ENCODE measurements at places on chromosomes 5 and 9. TPM values are rescaled to one million over a fixed set of nuclear protein-coding genes. Genes with fewer than 3 reads are reported as not detected.
A peak's percentile ranks its signal among the peaks of the same experiment; 100 is the strongest.

DNA sequence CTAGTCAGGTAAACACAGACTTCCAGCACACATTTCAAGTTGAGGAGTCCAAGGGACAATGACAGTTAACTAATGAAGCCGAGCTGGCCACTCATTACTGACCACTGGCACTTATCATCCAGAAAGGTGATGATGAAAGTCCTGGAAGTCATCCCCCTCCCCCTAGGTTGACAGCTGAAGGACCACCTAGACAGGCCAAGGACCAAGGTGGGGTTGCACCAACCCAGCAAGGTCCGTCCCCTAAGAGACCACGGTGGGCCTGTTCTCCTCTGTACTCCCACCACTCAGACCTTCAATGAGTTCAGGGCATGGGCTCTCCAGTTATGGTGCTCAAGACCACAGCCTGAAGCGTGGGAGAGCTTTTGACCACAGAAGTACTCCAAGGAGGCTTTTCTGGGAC lies 13.2 kb downstream of the P4HA2 start:
- DNase-seq = no peak
- H3K27me3 ChIP-seq = no peaks in the 10 kb centered on the region
- H3K27ac ChIP-seq = peak overlapping the region; percentile 95
- H3K4me1 ChIP-seq = peaks cover 7% of the 10 kb centered on the region
- H3K36me3 ChIP-seq = no peaks in the 10 kb centered on the region
- no peak overlapping the region for H3K4me3 ChIP-seq

DNA sequence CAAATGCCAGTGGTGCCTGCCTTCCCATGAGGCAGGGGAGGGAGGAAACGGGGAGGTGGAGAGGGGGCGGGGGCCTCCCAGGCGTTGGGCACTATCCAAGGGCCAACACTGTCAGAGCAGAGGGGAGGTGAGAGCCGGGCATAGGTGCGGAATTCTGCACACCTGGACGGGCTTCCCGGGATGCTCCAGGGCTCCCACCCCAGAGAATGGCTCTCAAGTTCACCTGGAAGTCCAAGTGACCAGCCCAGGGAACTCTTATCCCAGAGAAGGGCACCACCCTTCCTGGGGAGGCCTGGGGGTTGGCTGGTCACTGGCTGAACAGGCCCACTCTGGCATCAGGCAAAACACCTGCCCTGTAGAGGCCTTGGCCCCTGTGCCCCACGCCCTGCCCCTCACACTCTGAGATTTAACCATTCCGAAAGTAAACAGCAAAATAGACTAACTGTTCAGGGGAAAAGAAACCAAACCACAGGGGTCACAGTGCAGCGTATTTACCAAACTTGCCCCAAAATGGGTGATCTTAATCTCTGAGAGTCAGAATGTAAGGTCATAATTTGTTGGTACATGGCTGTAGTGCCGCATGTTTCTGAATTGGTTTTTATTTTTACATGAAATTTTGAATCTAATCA lies 2.7 kb downstream of the CSF2 start:
- peak; percentile 66 for DNase-seq
- no peaks in the 10 kb centered on the region for H3K36me3 ChIP-seq
- H3K27ac ChIP-seq = no peak overlapping the region
- no peak overlapping the region for H3K4me3 ChIP-seq

DNA sequence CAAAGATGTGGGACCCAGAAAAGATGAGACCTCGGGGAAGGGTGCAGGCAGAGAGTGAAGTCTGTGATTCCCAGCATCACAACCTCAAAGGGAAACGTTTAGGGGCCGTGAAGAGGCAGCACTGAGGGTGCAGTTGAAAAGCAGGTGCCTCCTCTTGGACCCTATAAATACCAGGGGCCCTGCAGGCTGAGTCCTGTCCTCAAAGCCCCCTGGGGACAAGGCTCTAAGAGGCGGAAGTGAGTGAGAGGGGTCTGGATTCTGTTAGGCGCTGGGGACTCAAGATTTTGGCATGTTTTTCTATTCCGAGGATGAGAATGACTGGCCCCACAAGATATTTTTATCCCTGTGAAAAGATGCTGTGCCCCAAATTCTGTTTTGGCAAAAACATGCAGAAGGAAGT lies 107.8 kb downstream of the THBS4 start:
- H3K27ac ChIP-seq = no peak overlapping the region
- H3K4me3 ChIP-seq = no peak overlapping the region
- H3K4me1 ChIP-seq = no peaks in the 10 kb centered on the region
- DNase-seq = no peak
- no peaks in the 10 kb centered on the region for H3K36me3 ChIP-seq
- H3K27me3 ChIP-seq = no peaks in the 10 kb centered on the region

DDX4 gene
- not detected for total RNA-seq

- no peaks in the 10 kb centered on the region for H3K36me3 ChIP-seq
- no peak overlapping the region for H3K27ac ChIP-seq
- H3K4me1 ChIP-seq = peaks cover 5% of the 10 kb centered on the region
- no peak for DNase-seq
- no peaks in the 10 kb centered on the region for H3K27me3 ChIP-seq
Measured at GRCh38 chr5:143174714-143175398, 228.6 kb downstream of the NR3C1 start.

GRCh38 chr5:154084062-154084639 lies 45.4 kb downstream of the MFAP3 start:
- no peak overlapping the region for H3K27ac ChIP-seq
- H3K27me3 ChIP-seq = no peaks in the 10 kb centered on the region
- H3K4me3 ChIP-seq = no peak overlapping the region
- DNase-seq = no peak
- no peaks in the 10 kb centered on the region for H3K4me1 ChIP-seq

DNA sequence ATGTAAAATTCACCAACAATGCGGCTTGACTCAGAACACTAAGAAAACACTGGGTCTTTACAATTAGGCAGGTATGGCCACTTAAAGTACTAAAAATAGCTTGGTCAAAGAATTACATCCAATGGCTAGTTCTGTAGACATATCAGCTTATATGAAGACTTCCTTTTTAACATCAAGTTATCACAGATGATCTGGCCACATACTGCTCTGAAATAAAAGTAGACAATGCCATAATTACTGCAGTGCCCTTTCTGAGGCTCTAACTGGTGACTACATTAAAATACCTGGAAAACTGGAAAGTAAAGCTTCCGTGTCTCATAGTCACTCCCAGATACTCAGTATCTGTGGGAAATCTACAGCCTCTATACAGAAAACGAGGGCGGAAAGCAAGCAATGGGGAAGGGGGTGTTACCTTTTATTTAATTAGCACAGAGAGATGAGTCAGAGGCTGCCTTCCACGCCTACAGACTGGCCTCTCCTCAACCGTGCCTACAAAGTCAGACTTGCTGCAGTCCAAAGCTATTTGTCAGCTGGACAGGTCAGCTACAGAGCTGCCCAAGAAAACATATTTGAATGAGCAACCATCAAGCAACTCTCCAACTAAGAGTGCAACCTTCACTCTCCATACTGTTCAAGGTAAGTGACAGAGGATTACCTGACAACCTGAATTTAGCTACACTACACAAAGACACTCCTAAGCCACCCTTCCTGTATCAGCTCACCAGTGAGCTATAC lies 8.7 kb downstream of the SERINC5 start:
- peaks cover 2% of the 10 kb centered on the region for H3K36me3 ChIP-seq
- H3K4me3 ChIP-seq = no peak overlapping the region
- DNase-seq = peak; percentile 79
- H3K27me3 ChIP-seq = no peaks in the 10 kb centered on the region
- no peak overlapping the region for H3K27ac ChIP-seq

DNA sequence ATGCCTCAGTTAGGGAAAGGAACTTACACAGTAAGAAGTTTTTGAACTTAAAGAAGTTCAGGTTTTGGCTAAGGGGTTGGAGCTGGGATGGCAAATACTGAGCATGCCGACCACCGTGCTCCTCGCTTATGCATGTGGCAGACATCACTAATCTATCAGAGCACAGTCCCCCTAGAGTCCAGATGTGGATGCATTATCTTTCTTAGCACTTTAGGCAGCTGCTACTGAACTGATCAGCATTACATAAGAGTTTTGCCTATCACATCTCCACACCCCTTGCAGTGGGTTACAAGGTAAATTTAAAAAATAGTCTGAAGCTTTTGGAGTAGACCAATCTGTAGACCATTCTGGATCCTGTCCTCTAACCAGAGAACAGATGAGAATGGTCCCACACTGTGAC lies 22.4 kb downstream of the MACIR start:
- no peaks in the 10 kb centered on the region for H3K27me3 ChIP-seq
- no peak overlapping the region for H3K27ac ChIP-seq
- no peak overlapping the region for H3K4me3 ChIP-seq
- H3K4me1 ChIP-seq = no peaks in the 10 kb centered on the region

GRCh38 chr5:169161022-169161680 lies 139.8 kb downstream of the SLIT3 start:
- H3K36me3 ChIP-seq = no peaks in the 10 kb centered on the region
- peaks cover 3% of the 10 kb centered on the region for H3K4me1 ChIP-seq
- peak; percentile 89 for DNase-seq
- peak overlapping the region; percentile 71 for H3K27ac ChIP-seq
- H3K27me3 ChIP-seq = no peaks in the 10 kb centered on the region

- no peaks in the 10 kb centered on the region for H3K27me3 ChIP-seq
- no peak overlapping the region for H3K27ac ChIP-seq
- no peak overlapping the region for H3K4me3 ChIP-seq
- no peaks in the 10 kb centered on the region for H3K36me3 ChIP-seq
- peaks cover 2% of the 10 kb centered on the region for H3K4me1 ChIP-seq
Measured at GRCh38 chr5:37896159-37896558, 56.3 kb upstream of the GDNF start.

DNA sequence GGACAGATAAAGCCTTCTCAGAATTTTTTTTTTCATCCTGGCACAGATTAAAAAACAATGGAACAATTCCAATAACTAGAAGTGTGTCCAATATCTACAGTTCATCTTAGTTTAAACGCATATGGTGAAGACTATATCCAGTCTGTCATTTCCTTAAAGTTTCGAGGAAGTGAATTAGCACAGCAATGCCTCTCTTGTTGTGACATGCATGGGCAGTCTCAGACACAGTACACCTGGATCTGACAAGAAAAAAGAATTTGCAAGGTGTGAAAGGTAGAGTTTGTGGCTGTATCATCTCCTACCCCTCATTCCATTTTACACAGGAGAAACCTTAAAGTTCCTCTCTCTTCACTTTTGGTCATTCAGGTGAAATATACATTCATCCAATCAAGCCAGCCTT lies 100.6 kb upstream of the ADAMTS19 start:
- no peaks in the 10 kb centered on the region for H3K4me1 ChIP-seq
- no peak overlapping the region for H3K27ac ChIP-seq
- no peaks in the 10 kb centered on the region for H3K36me3 ChIP-seq
- H3K4me3 ChIP-seq = no peak overlapping the region
- H3K27me3 ChIP-seq = no peaks in the 10 kb centered on the region

DNA sequence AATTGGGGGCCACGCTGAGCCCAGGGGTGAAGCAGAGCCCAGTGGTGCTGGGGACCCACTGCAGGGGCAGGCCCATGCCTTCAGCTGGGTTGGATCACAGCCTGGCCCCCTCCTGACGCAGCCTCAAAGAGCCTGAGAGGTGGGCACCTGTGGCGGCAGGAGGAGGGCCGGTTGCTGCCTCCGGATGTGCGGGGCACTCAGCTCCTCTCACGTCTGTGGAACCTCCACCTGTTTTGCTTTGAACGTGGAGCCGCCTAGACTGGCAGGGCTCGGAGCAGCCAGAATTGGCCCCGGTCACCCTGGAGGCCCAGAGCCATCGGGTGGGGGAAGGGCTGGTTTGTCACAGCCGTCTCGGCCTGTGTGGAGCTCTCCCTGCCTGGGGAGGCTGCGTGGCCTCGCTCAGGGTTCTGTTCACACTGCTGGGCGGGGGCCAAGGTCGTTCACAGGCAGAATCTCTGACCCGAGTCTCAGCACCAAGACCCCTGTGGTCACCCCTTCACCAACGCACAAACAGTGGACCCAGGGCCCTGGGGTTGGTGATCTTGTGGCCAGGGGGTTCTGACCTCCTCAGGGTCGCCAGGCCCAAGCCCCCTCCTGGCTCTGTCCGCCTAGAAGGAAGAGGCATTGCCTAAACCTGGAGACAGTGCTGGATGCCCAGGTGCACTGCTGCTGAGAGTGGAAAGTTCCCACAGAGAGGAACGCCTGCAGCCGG lies 9.2 kb upstream of the SLC9A3 start:
- H3K27me3 ChIP-seq = no peaks in the 10 kb centered on the region
- peak; percentile 42 for DNase-seq
- H3K27ac ChIP-seq = no peak overlapping the region
- H3K36me3 ChIP-seq = no peaks in the 10 kb centered on the region
- no peak overlapping the region for H3K4me3 ChIP-seq
- no peaks in the 10 kb centered on the region for H3K4me1 ChIP-seq

SPINK13 gene
- total RNA-seq = not detected

- no peaks in the 10 kb centered on the region for H3K27me3 ChIP-seq
- H3K36me3 ChIP-seq = no peaks in the 10 kb centered on the region
- H3K4me1 ChIP-seq = no peaks in the 10 kb centered on the region
- DNase-seq = no peak
Measured at GRCh38 chr5:81361600-81361999, 32.3 kb downstream of the ACOT12 start.

DNA sequence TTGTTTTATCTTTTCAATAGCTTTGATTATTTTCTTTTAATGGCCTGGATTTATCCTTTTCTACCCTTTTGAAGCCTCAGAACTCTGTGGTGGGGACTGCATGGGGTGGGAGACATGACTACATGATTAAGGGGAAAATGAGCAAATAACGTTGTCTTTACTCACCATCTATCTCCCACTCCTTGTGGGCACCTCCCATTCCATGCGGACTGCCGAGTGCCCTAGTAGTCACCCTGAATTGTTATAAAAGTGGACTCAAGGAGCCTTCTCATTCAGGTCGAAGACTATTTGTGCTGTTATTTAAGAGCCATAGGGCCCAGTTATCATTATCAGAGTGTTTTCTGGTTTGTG lies 281.8 kb downstream of the MLLT3 start:
- H3K27me3 ChIP-seq = no peaks in the 10 kb centered on the region
- H3K4me3 ChIP-seq = no peak overlapping the region
- DNase-seq = no peak
- H3K27ac ChIP-seq = no peak overlapping the region
- no peaks in the 10 kb centered on the region for H3K36me3 ChIP-seq
- no peaks in the 10 kb centered on the region for H3K4me1 ChIP-seq

C9orf50 gene
- 0.62 TPM for total RNA-seq

- H3K36me3 ChIP-seq = peaks cover 5% of the 10 kb centered on the region
- DNase-seq = no peak
- H3K27me3 ChIP-seq = no peaks in the 10 kb centered on the region
- no peak overlapping the region for H3K27ac ChIP-seq
- no peaks in the 10 kb centered on the region for H3K4me1 ChIP-seq
- H3K4me3 ChIP-seq = no peak overlapping the region
Measured at GRCh38 chr9:37209431-37210386, 89.3 kb downstream of the ZCCHC7 start.

GRCh38 chr5:120140501-120140900 lies 323.6 kb upstream of the PRR16 start:
- H3K27ac ChIP-seq = no peak overlapping the region
- peaks cover 4% of the 10 kb centered on the region for H3K4me1 ChIP-seq
- no peak for DNase-seq
- no peak overlapping the region for H3K4me3 ChIP-seq

FGF1 gene
- total RNA-seq = 24.4 TPM

DNA sequence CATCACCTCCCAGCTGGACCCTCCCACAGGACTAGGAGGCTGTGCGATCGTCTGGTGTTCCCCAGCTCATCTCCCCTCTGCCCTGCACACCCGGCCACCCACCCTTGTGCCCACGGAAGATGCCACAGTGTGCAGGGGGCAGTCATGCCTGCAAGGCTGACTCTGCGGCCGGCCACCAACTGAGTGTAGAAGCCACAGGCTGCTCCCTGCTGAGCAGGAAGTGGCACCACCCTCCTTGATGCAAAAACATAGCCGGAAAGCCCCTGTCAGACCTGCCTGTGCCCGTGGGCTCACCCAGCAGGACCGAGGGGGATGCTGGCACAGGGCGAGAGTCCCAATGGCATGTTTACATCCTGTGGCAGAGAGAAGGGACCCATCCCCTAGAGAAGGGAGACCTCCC lies 40.3 kb upstream of the SLC12A7 start:
- no peaks in the 10 kb centered on the region for H3K36me3 ChIP-seq
- H3K4me1 ChIP-seq = no peaks in the 10 kb centered on the region

SNX24 gene
- total RNA-seq = 20.6 TPM

HRH2 gene
- 15.3 TPM for total RNA-seq
